ENCODE measurements at places on chromosomes 4 and X.
A peak's percentile ranks its signal among the peaks of the same experiment; 100 is the strongest.

DNA sequence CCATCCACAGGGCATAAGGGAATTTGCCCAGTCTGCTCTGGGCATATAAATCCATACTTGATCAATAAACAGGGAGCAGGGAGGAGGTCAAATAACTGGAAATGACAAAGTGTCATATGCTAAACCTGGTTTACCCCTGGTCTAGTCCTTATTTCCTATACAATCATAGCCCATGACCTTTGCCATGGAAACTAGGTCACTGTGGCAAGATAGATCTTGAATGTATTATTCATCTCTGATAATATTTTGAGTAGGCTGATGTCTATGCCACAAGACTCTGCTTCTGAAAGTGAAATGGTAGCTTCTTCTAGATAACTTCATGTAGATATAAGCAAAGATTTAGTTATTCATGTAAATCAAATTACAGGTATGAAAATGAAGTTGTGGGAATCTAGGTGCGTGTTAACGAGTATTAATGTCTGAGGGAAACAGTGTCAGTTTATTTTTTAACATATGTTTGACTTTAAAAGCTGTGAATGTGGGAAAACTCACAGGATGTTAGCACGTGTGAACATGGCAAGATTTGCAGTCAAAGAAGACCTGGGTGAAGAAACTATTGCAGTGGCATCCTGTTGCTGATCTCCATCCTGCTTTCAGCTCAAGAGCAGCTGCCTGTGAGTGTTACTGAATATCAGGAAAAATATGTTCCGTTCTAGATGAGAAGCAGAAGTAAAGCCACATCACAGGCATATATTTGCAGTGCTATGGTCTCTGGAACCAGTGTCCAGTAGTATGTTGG is 81.8 kb upstream of the NDP start:
- DNase-seq = no peak

DNA sequence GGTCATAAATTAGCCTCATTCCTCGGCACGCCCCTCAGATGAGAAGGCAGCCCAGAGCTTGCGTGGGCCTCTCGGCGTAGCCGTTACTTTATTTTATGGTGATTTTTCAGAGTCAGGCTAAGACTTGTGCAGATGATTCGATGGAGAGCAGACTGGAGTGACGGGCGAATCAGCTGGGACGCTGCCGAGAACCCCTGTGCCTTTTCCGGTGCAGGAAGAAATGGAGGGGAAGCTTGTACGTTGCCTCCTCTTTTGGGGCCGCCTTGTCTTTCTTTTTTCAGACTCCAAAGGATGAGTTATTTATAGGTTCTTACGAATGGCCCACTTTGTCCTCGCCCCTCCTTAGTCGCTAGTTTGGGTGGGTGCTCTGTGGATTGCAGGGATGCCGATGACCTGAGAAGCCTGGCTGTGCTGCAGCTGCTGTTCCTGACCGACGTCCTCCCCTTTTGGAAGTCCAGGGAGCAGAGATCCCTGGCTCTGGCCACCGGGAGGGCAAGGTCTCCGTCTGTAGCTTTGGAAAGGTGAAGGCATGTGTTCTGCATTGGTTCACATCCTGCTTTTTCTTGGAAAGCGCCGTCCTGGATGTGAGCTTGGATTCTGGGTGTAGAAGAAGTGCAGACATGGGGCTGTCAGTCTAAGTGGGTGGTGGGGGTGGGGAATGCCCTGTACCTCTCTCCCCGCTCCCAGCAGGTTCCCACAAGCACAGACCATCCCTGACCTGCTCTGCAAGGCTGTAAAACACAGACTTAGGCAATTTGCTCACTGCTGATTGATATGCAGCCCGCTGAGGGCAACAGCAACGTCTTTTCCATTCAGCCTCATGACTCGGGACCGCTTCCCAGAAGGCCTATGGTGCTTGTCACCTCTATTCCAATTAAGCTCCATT is 9.3 kb downstream of the SORCS2 start:
- peak; percentile 19 for DNase-seq

GRCh38 chr4:38128478-38129459 is 168.6 kb downstream of the PTTG2 start:
- DNase-seq = peak; percentile 30

GRCh38 chr4:177322266-177322665 is 12.6 kb downstream of the NEIL3 start:
- DNase-seq = no peak

GRCh38 chrX:110462957-110463356 is 104.3 kb downstream of the RTL9 start:
- DNase-seq = no peak
